ENCODE measurements at places on chromosomes 2 and 18.

DNA sequence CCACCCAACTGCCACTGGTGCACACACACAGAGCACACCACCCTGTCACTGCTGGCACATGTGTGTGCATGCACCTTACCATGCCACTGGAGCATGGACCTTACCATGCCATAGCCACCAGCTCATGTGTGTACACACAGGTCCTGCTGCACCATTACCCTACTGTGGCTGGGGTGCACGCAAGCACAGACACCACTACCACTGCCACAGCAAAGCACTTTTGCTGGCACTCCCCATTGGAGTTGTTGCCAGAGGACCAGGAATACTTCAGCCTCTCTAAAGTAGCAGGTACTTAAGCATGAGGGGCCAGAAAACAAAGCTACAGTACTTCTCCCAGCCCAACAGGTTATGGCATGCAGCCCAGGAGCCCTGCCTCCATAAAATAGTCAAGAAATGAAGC, 404.8 kb downstream of the MBD2 start:
- H3K27ac ChIP-seq: no peak overlapping the region
- H3K4me1 ChIP-seq: no peaks in the 10 kb centered on the region
- no peak overlapping the region for H3K4me3 ChIP-seq
- DNase-seq: no peak
- no peaks in the 10 kb centered on the region for H3K36me3 ChIP-seq
- H3K27me3 ChIP-seq: peaks cover 4% of the 10 kb centered on the region

- H3K36me3 ChIP-seq: no peaks in the 10 kb centered on the region
- peaks cover 11% of the 10 kb centered on the region for H3K4me1 ChIP-seq
- H3K27ac ChIP-seq: no peak overlapping the region
- H3K4me3 ChIP-seq: no peak overlapping the region
Observed at GRCh38 chr2:138703242-138703641, 76.9 kb downstream of the NXPH2 start.

GRCh38 chr2:219852626-219853025, 225.2 kb downstream of the SLC4A3 start:
- peaks cover 45% of the 10 kb centered on the region for H3K27me3 ChIP-seq
- peaks cover 14% of the 10 kb centered on the region for H3K4me1 ChIP-seq
- no peak overlapping the region for H3K27ac ChIP-seq
- H3K36me3 ChIP-seq: no peaks in the 10 kb centered on the region
- DNase-seq: no peak
- H3K4me3 ChIP-seq: no peak overlapping the region

GRCh38 chr18:4599312-4599711, 144.2 kb upstream of the DLGAP1 start:
- DNase-seq: no peak
- no peaks in the 10 kb centered on the region for H3K4me1 ChIP-seq
- H3K27ac ChIP-seq: no peak overlapping the region
- H3K4me3 ChIP-seq: no peak overlapping the region
- no peaks in the 10 kb centered on the region for H3K36me3 ChIP-seq
- H3K27me3 ChIP-seq: no peaks in the 10 kb centered on the region

GRCh38 chr18:11066038-11066437, 83.3 kb downstream of the PIEZO2 start:
- H3K36me3 ChIP-seq: peaks cover 12% of the 10 kb centered on the region
- H3K4me3 ChIP-seq: no peak overlapping the region
- no peaks in the 10 kb centered on the region for H3K27me3 ChIP-seq
- H3K4me1 ChIP-seq: no peaks in the 10 kb centered on the region
- no peak for DNase-seq

DNA sequence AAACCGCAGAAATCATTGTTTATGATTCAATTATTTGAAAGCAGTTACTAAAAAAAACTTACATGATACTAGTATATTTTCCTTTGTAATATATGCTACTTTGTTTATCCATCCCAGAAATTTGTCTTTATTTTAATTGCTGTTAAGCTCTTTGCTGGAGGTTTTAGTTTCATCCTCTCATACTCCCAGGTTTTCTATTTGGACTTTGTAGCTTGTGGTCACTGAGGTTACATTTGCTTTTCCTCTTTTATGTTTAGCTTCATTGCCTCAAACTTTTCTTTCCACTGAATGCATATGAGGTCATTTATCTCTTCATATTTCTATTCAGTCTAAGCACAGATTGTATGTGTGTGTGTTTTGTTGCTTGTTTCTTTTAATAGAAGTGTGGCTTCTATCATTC, 89.9 kb downstream of the ERBB4 start:
- no peaks in the 10 kb centered on the region for H3K27me3 ChIP-seq
- DNase-seq: no peak
- peak overlapping the region; percentile 1 for H3K27ac ChIP-seq
- no peak overlapping the region for H3K4me3 ChIP-seq
- no peaks in the 10 kb centered on the region for H3K36me3 ChIP-seq

GRCh38 chr2:181357979-181358378, 99.2 kb upstream of the ITGA4 start:
- peaks cover 2% of the 10 kb centered on the region for H3K27me3 ChIP-seq
- no peak for DNase-seq
- H3K4me3 ChIP-seq: no peak overlapping the region
- H3K4me1 ChIP-seq: no peaks in the 10 kb centered on the region
- H3K27ac ChIP-seq: no peak overlapping the region
- H3K36me3 ChIP-seq: no peaks in the 10 kb centered on the region

- H3K36me3 ChIP-seq: no peaks in the 10 kb centered on the region
- H3K27me3 ChIP-seq: peaks cover 6% of the 10 kb centered on the region
- DNase-seq: peak; percentile 25
- H3K4me3 ChIP-seq: peak overlapping the region; percentile 76
Observed at GRCh38 chr18:26655525-26656430, 107.4 kb upstream of the KCTD1 start.

DNA sequence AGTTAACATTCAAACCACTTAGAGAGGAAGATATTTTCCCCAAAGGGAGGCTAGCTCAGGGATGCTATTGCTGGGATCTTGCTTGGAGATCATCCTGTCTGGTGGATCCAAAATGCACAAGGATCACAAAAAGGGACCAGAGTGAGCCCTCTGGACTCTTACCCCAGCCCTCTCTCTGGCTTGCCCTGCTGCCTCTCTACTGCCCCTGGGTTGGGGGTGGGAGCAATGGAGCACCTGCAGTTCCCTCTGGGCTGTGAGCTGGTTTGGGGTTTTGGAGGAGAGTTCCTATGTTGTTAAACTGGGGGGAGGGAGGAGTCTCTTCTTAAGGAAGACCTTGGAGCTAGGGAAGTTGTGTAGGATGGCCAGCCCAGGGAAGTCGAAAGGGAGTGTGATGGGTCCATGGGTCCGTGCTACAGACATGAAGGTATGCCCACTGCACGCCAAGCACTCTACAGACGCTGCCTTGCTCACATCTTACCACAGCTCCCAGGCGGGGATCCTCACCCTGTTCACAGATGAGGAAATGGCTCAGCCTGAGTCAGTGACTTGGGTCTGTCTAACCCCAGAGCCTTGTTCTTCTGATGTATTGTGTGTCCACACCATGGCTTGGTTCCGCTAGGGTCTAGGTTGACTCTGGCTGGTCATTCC, 3.8 kb downstream of the LBH start:
- H3K27ac ChIP-seq: no peak overlapping the region
- peaks cover 38% of the 10 kb centered on the region for H3K4me1 ChIP-seq
- no peak overlapping the region for H3K4me3 ChIP-seq

GRCh38 chr2:101900375-101900774, 91.4 kb upstream of the IL1R2 start:
- DNase-seq: no peak
- no peaks in the 10 kb centered on the region for H3K4me1 ChIP-seq
- H3K27me3 ChIP-seq: no peaks in the 10 kb centered on the region
- H3K4me3 ChIP-seq: no peak overlapping the region

DNA sequence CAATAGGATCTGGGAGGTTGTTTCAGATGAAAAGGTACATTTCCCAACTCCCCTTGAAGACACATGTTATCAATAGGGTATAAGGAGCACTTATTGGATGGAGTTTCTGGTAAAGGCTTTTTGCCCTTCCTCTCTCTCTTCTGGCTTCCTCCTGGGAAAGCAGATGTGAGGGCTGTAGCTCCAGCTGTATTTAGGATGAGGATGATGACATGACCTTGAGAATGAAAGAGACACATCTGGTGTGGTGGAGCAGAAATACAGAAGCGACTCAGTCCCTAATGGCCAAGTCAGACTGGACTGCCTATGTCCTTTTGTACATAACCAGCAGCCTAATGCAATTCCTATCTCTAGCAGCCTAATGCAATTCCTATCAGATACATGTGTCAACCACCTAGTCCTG, 100.9 kb upstream of the NXPH2 start:
- no peak overlapping the region for H3K27ac ChIP-seq

- H3K4me3 ChIP-seq: peak within 1 kb of the TSS; percentile 78
- H3K27ac ChIP-seq: peak within 1 kb of the TSS; percentile 59
- peak; percentile 66 for DNase-seq
- H3K4me1 ChIP-seq: peaks cover 11% of the 10 kb centered on the region
Observed at GRCh38 chr2:68319398-68320117, at the start of gene CNRIP1. Gene CNRIP1 (minus strand): TSS chr2:68319949. CDS start chr2:68319400, 549 bp downstream.

- DNase-seq: no peak
- no peak overlapping the region for H3K4me3 ChIP-seq
- H3K36me3 ChIP-seq: peaks cover 16% of the 10 kb centered on the region
- no peaks in the 10 kb centered on the region for H3K27me3 ChIP-seq
- peaks cover 2% of the 10 kb centered on the region for H3K4me1 ChIP-seq
Observed at GRCh38 chr2:127193967-127194280, 26.2 kb downstream of the CYP27C1 start.

DNA sequence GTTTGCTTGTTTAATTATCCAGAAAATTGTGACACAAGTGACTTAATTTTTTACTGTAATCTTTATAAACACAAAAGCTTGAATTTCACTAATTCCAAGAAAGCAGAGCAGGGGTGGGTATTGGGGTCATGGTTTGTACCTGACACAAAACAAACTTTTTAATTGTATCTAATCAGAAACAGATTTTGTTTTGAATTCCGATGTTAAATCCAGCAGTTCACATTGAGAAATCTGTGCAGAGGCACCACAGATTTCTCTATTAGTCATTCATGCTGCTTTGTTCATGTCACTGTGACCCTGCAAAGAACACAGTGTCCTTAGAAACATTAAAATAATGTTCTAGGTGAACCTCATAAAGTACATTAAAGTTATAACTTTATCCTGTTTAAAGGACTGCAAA, 443.4 kb downstream of the NYAP2 start:
- H3K4me1 ChIP-seq: no peaks in the 10 kb centered on the region
- H3K27ac ChIP-seq: no peak overlapping the region
- no peaks in the 10 kb centered on the region for H3K36me3 ChIP-seq
- no peak overlapping the region for H3K4me3 ChIP-seq
- DNase-seq: no peak

DNA sequence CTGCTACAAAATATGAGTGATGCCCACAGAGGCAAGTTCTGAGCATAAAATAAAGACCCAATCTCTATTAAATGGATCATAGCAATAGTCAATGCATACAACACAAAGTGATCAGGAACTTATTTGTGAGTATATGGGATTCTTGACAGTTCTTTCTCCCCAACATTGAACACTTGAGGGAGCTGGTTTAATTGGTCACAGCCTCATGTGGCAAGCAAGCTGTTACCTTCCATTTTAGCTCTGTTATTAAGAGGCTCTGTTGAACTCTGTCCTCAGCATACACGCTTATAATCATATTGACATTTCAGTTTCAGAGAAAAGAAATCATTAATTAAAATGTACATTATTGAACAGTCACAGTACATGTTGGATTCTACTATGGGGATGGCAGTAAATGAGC, 37.6 kb upstream of the PAX3 start:
- no peak overlapping the region for H3K4me3 ChIP-seq
- peaks cover 6% of the 10 kb centered on the region for H3K36me3 ChIP-seq
- H3K27ac ChIP-seq: no peak overlapping the region
- peaks cover 5% of the 10 kb centered on the region for H3K27me3 ChIP-seq
- H3K4me1 ChIP-seq: peaks cover 9% of the 10 kb centered on the region

DNA sequence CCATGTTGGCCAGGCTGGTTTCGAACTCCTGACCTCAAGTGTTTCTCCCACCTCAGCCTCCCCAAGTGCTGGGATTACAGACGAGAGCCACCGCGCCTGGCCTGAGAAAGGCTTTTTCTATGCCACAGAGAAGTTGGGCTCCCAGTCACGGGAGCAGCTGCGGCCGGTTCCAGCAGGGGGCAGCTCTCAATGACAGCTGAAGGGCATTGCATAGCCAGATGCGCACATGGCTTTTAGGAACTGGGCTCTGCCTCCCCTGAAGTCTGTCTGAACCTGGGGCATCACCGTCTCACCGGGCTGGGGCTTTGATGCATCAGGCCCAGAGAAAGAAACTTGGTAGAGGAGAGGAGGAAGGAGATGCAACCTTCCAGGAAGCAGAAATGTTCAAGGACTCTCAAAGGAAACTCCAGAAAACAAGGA, 84.2 kb upstream of the LAPTM4A start:
- H3K27ac ChIP-seq: peak overlapping the region; percentile 73
- no peaks in the 10 kb centered on the region for H3K36me3 ChIP-seq
- DNase-seq: peak; percentile 43
- no peaks in the 10 kb centered on the region for H3K27me3 ChIP-seq
- no peak overlapping the region for H3K4me3 ChIP-seq
- H3K4me1 ChIP-seq: peaks cover 43% of the 10 kb centered on the region

GRCh38 chr2:190210471-190210870, 109.2 kb downstream of the HIBCH start:
- H3K36me3 ChIP-seq: peaks cover 4% of the 10 kb centered on the region
- H3K4me1 ChIP-seq: peaks cover 20% of the 10 kb centered on the region
- H3K27me3 ChIP-seq: no peaks in the 10 kb centered on the region

GRCh38 chr2:14632133-14632936, at the start of gene LRATD1:
Gene LRATD1 (plus strand): TSS chr2:14632717. CDS start chr2:14633980, 1,263 bp downstream.
- H3K36me3 ChIP-seq: no peaks in the 10 kb centered on the region
- peaks cover 24% of the 10 kb centered on the region for H3K4me1 ChIP-seq
- peak; percentile 91 for DNase-seq
- peaks cover 90% of the 10 kb centered on the region for H3K27me3 ChIP-seq

- peaks cover 56% of the 10 kb centered on the region for H3K27me3 ChIP-seq
- H3K4me1 ChIP-seq: peaks cover 79% of the 10 kb centered on the region
- peak overlapping the region; percentile 73 for H3K4me3 ChIP-seq
- peaks cover 55% of the 10 kb centered on the region for H3K36me3 ChIP-seq
- peak overlapping the region; percentile 96 for H3K27ac ChIP-seq
Observed at GRCh38 chr18:22177327-22177871, 8.0 kb downstream of the GATA6 start.

DNA sequence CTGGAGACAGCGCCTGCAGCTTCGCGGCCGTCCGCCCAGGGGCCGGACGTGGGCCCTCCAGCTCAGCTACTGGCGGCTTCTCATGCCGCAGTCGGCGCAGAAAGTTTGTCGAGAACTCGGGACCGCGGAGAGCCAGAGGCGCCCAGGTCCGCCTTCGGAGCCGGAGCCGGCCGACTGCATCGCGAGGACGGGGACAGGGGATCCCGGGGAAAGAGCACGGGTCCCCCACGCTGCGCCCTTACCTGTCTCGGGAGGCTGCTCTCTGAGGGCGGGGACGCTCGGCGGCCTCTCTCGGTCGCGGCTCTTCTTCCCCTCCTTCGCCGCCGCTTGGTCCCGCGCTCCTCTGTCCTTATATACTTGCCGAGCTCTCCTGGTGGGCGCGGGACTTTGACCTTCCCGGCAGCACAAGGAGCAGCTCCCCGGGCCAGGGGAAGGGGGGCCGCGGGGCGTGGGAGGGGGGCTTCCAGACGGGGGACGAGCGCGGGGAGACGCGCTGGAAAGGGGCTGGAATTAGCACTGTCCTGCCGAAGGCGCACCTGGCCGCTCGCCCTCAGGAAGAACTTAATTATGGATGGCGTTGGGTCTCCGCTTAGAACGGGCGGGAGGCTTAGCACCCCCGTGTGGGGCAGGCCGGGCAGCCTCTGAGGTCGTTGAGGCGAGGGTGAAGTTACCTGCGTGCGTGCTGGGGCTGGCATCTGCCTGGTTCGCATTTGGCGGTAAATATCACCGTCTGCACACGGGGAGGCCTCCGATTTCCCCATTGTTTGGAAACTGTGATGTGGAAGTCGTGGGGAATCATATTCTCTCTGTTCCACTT, at the start of gene POMC:
Gene POMC (minus strand): TSS at position 325 of the 817 bp plus-strand sequence. CDS start 3,808 bp downstream, outside the sequence.
- no peaks in the 10 kb centered on the region for H3K36me3 ChIP-seq
- H3K27ac ChIP-seq: no peak within 1 kb of the TSS
- peak; percentile 54 for DNase-seq
- H3K4me3 ChIP-seq: peak within 1 kb of the TSS; percentile 73

All from mesothelial cell of epicardium (in vitro differentiated cells).